KBM-7 (cell line): ENCODE measurements at places on chromosomes 3 and 15.

DNA sequence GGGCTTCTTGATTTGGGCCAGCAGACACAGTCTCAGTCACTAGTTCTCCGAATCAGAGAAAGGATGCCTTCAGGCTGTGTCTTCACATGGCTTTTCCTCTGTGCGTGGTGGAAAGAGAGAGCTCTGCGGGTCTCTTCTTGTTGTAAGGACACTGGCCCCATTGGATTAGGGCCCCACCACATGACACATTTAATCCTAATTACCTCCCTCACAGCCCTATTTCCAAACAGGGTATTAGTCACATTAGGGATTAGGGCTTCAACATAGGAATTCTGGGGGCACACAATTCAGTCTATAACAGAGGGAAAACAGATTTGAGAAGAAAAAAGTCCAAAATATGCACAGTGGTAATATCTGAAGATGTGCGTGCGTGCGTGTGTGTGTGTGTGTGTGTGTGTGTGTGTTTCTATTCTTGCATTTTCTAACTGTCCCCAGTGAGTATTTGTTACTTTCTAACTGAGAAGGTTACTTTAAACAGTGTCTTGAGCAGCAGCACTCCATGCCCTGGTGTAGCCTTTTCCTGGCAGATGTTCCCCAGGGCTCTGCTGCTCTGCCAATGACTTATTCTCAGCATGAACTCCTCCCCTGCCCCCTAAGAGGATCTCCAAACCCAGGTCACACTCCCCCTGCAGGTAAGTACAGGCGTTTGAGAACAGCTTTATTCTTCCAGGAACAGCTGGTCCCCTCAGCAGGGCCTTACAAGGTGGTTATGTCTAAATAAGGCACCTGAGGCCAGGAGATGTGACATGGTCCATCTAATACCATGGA, 72.9 kb downstream of the RPL39L start:
- peak; percentile 65 for DNase-seq

GRCh38 chr3:116181159-116181558, 264.1 kb downstream of the LSAMP start:
- DNase-seq = no peak

- no peak for DNase-seq
These were observed 458.4 kb upstream of the CFAP20DC start for GRCh38 chr3:59508273-59508672.

- no peak for DNase-seq
These were observed 65.4 kb downstream of the DHX30 start for GRCh38 chr3:47868306-47868705.

DNA sequence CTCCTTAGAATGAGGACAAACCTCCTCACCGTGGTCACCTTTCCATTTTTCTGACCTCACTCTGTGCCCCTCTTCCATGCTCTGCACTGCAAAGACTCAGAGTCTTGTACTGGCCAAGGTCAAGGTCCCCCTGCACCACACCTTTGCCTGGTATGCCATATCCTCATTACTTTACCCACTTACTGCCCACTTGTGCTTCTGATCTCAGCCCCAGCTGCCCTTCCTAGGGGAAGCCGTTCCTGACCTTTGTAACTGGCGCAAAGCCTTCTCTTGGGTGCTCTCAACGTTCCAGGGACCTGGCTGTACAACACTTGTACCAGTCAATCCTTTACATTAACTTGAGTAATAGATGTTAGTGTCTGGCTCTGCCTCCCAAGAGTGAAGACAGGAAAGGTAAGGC, 256.0 kb downstream of the SV2B start:
- DNase-seq = no peak

DNA sequence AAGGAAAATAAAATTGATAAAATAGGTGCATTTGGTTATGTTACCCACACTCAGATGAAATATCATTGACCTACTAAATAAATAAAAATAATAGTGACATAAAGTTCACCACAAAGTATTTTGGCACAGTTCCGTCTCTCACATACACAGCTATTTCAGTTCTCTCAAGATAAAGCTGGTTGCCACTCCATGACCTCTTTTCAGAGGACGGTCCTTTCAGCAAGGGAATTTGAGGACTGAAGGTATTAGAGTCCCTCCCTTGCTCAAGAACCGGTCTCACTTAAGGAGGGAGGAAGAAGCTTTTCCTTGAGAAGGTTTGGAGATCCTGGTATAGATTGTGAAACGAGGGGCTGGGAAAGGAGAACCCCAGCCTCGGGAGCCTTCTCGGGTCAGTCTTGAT, 285.5 kb upstream of the CFAP20DC start:
- no peak for DNase-seq

DNA sequence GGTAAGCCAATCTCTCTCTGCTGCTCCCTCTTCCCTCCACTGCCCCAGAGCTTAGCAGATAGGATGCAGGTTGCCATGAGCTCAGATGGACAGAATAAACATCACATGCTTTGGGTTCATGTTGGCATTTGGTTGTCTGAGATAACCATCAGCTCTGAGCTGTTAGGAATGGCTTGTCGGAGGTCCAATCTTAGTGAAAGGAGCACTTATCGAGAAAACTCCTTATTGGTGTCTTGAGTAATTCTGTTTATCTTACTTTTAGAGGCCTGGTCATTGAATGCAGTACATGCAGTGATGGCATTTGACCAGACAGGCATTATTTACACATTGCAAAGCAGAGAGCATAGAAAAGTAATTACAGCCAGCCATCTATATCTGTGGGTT, 99.7 kb downstream of the CEMIP start:
- DNase-seq = no peak

GRCh38 chr3:21169948-21170347, 581.1 kb downstream of the ZNF385D start:
- DNase-seq = no peak

- DNase-seq = no peak
These were observed 34.4 kb downstream of the TARS3 start for GRCh38 chr15:101689901-101690300.

DNA sequence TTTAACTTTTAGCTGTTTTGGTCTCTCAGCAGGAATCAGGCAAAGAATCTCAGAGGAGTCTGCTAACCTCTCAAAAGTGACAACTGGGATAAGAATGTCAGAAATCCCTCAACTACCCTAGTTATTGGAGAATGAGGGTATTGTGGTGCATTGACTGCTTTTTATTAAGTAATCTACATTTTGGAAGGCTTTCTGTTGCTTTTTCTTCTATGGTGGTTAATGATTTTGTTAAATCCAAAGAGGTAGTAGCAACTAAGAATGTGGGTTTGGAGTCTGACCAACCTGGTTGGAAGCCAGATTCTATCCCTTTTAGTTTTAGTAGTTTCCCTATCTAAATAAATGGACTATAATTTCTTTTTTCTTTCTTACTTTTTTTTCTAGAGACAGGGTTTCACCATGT, 94.7 kb upstream of the RNF7 start:
- DNase-seq = no peak

DNA sequence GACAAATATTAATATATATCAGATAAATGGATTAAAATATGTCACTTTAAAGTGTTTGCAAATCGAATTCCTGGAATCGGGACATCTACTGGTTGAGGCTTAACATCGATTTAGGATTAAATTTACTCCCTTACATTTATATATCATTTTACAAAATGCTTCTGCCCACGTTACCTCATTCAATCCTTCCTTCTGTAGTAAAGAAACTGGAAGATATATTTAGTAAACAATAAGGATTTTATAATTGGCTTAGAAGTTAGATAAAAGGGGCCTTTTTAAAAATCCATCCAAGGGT, 1.3 kb downstream of the CLPX start:
- no peak for DNase-seq
